NCI-H2081 treated with DMSO at 0.1 percent for 48 hours (cell line): ENCODE measurements at places on chromosomes 13 and 19.
A peak's percentile ranks its signal among the peaks of the same experiment; 100 is the strongest.

GRCh38 chr19:313169-313987 lies 22.2 kb upstream of the PLPP2 start:
- no peak for DNase-seq

DNA sequence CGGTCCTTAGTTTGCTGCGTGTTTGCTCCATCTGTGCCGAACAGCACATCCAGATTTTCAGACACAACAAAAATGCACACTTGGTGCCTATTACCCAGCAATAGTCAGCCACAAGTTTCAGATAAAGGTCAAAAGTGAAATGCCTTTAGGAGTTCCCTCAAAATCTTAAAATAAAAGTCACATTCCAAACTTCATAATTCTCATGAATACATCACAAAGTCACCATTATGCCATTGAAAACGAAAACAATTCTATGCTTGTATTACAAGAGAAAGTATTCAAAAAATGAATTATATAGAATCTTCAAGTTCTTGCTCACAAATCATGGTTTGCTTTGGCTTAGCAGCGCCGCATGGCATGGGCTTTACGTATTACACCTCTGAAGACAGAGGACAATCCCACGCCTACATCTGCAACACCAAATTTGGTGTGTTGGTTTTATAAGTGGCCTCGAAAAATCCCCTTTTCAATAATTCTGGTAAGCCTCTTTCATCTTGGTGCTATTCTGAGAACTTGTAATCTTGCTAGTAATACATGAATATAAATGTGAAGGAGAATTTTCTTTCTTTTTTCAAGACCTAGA lies 26.6 kb downstream of the COL4A1 start:
- no peak for DNase-seq

- no peak for DNase-seq
Observed at GRCh38 chr13:99046851-99047250, 69.0 kb upstream of the DOCK9 start.

DNA sequence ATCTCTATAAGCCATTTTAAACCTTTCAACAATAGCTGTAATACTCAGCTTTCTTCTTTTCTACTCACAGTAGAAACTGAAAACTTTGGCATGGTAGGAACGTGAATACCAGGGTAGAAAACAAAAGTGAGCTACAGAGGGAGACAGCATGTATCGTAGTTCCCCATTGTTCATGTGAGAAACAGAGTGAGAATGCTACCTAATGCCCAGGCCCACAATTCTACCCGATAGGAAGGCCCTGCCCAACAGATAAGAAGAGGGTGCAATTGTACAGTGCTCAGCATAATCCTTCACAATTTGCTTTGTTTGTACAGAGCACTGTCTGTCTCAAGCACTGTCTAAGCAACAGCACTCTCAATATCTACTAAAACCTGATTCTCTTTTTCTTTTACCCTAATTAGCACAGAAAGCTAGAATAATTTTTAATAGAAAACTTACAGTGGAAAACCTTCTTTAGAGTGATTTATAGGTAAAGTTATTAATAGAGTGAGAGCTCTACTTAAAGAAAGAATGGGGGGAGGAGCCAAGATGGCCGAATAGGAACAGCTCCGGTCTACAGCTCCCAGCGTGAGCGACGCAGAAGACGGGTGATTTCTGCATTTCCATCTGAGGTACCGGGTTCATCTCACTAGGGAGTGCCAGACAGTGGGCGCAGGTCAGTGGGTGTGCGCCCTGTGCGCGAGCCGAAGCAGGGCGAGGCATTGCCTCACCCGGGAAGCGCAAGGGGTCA lies 322.3 kb downstream of the EFNB2 start:
- DNase-seq = no peak

DNA sequence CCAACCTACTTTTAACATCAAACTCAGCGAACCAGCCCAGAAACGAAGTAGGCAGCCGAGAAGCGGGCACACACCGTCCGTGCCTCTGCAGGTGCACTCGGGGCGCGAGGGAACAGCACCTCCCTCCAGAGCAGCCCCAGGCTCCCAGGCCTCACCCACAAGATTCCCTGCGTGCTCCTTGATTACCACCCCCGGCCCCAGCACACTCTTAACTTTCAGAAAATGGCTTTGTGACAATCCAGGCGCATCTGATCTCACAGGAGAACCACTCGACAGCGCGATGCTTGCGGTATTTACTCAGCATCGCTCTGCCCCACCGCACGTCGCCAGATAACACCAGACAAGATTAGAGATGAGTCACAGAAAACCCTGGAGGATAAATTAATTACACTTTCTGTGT lies 134.9 kb upstream of the SPACA7 start:
- no peak for DNase-seq

GRCh38 chr13:22061371-22061805 lies 390.5 kb downstream of the FGF9 start:
- peak; percentile 70 for DNase-seq

GRCh38 chr13:110713981-110714796 lies 689 bp downstream of the ING1 start:
- DNase-seq = no peak

DNA sequence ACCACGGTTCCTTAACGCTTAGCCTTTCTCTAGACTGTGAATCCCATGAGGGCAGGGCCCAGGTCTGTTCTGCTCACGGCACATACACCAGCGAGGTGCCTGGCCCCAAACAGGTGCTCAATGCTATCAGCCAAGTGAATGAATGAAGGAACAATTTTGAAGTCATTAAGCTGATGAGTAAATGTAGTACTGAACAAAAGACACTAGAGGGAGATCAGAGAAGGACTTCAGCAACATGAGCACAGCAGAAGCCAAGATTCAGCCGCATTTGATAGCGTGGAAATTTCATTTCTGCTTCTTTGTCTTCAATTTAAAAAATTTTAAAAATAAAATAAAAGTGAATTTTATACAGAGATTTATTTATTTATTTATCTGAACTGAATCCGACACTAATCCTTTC lies 20.1 kb upstream of the MYO16 start:
- DNase-seq = no peak

- no peak for DNase-seq
Observed at GRCh38 chr13:76758257-76758656, 127.9 kb downstream of the KCTD12 start.

DNA sequence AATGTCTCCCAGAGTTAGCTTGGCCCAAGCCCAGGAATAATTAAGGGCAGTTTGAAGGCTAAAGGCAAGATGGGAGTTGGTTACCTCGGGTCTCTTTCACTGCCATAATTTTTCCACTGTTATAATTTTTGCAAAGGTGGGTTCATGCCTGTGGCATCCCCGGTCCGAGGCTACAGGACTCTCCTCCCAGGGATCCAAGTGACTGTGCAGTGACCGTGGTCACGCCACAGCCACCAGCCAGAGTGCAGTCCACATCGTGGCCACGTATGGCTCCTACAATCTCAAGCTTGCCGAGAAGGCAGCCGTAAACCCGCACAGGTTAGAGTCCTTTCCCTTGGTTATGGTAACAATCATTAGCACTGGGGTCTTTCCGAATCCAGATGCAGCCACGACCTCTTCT lies 36.8 kb downstream of the C13orf46 start:
- DNase-seq = no peak

DNA sequence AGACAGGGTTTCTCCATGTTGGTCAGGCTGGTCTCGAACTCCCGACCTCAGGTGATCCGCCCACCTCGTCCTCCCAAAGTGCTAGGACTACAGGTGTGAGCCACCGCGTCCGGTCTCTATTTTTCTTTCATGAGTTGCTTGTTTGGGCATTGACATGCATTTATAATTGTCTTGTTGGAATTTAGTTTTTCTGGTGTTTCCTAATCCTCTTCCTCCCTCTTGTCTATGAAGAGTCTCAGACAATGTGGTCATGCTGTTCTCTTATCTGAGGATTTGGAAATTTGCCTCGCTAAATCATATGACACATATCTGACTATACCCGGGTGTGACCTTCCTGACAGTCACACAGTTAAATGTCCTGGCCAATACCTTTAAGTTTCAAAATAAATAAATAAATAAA lies 7.4 kb upstream of the CEACAM18 start:
- no peak for DNase-seq

- no peak for DNase-seq
Observed at GRCh38 chr13:93771227-93771626, 544.6 kb downstream of the GPC6 start.
